Stimulated activated CD4-positive, alpha-beta T cell treated with anti-CD3 and anti-CD28 coated beads, Interleukin-1b, Interleukin-23, amount 100 ng/mL, for 4 hours (primary cell): ENCODE measurements at places on chromosomes 3 and 15.

DNA sequence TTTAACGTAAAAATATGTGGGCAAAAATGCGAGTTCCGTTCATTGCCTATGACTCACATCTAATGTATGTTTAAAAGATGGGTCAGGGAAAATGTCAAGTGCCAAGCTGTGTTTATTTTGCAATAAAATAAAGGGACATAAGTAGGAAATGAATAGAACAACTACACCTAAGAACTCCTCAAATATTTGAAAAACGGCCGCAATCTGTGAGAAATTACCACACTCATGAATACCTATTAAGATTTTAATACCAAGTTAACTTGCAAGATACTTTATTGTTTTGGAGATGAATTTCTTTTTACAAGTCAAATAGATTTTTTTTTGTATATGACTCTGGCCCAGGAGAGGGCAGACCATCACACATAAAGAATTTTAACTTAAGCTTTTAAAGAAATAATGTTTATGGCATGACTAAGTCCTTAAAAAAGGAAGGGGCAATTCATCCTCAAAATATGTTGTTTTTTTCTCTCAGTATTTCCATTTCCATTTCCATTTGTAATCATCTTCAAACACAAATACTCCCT lies 152.7 kb downstream of the SUCNR1 start:
- no peak for DNase-seq

- DNase-seq: no peak
Measured at GRCh38 chr3:48215876-48216275, 7.4 kb upstream of the CAMP start.

DNA sequence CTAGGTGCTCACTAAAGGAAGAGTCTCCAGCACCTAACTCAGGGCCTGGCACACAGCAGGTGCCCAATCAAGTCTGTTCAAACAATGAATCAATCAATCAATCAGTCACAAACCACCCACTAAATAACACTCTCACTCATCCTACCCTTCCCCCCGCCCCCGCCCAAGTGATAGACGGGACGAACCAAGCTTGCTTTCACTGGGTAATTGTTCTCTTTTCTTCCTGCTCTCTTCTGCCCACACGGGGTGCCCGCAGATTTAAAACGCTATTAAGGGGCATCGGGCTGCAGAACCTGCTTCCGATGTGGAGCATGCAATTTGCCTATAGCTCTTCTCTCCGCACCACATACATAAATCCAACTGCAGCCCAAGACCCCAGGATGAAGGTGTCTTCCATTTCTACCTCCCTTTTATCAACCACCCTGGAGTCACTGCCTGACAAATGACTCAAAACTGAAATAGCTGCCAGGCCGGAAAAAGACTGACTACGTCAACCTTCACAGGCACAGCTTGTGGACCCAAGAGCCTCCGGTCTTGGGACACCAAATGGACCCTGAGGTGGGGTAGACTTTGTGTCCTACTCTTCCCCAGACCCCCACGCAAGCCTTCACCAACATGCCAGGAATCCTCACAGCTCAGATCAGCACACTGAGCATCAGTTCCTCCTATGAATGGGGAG lies 1.7 kb downstream of the KLHL25 start:
- no peak for DNase-seq

GRCh38 chr3:14791343-14791945 lies 27.3 kb upstream of the FGD5 start:
- peak; percentile 19 for DNase-seq

DNA sequence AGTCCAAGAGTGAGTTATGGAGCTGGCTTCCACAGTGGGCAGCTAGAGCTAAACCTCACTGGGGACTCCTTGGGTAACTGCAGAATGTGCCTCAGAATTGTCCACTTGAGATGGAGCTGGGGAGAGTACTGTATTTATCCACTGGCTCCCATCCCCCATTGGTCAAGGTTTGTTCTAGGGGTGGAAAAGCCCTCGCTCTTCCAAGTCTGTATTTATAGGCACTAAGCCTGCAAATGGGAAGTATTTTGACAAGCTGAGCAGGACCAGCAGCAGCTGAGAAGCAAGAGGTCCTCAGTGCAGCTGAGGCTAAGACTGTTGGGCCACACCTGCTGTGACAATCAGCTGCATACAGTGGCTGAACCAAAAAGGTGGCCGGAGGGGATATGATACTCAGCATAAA lies 5.8 kb downstream of the USP13 start:
- no peak for DNase-seq
